Thoracic aorta (tissue), 2 donors: ENCODE measurements at places on chromosomes 5 and 9.

DNA sequence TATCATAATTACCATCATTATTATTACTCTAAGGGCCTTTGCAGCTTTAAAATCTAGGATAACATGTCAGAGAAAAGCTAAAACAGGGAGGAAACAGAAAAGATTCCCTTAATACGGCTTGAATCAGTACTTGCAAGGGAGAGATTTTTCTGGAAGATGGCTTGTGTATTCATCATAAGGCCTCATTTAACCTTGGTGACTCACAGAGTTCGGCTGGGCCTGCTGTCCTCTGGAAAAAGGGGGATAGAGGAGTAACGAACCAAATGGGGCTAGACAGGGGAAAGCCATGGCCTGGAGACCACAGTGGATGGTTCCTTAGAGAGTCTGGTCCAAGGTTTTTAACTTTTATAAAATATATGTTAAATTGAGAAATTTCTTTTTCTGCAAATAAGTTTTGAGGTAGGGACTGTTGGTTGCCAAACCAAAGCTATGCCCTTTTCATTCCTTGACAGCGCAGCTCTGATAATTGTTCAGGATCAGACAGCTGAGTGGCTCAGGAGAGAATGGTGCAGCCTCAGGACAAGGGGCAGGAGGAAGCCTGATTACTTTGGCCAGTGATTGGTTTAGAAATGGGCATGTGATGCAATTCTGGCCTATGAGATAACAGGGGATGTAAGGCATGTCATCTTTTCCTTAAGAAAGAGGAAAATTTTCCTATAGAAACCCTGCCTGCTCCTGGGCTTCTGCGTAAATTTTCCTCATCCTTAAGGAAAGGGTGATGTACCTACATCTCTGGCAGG is 25.6 kb upstream of the GSN start:
- no peaks in the 10 kb centered on the region for H3K36me3 ChIP-seq
- peaks cover 26% of the 10 kb centered on the region for H3K4me1 ChIP-seq
- no peaks in the 10 kb centered on the region for H3K27me3 ChIP-seq

DNA sequence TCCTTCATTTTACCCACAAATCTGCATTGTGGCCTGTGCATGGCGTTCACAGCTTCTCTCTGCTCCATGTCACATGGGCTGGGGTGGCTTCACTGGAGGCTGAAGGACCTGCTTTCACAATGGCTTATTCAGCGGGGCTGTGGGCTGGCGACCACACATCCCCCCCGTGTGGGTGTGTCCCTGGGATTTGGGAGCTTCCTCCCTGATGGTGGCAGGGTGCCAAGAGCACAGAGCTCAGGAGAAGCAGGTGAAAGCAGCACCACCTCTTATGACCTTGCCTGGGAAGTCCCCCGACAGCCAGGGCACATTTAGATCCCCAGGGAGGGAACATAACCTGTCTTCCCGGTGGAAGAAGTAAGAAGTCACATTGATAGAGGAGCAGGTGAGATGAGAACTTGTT is 5.0 kb upstream of the MED10 start:
- H3K36me3 ChIP-seq = no peaks in the 10 kb centered on the region
- H3K4me1 ChIP-seq = peaks cover 8% of the 10 kb centered on the region
- no peak overlapping the region for H3K4me3 ChIP-seq
- DNase-seq = no peak

DNA sequence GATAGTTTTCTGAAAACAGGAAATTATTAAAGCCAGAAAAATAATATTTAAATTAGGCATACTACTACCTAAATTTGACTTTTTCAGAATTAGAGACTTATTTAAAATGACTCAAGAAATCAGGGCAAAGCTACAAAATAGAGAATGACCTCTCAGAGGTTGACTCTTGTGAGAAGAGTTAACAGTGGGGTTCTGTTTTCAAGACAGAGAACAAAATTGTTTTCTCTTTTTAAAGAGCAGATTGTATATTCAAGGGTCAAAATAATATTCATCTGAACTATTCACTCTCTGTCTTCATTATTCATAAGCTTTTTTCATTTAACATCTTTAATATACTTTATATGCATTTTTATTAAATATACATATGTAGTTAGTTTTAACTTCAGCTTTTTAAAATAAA is 21.9 kb upstream of the AUH start:
- H3K4me3 ChIP-seq = no peak overlapping the region
- no peaks in the 10 kb centered on the region for H3K36me3 ChIP-seq
- DNase-seq = no peak
- H3K27me3 ChIP-seq = no peaks in the 10 kb centered on the region
- no peak overlapping the region for H3K27ac ChIP-seq

GRCh38 chr5:56175488-56175887 is 57.6 kb downstream of the ANKRD55 start:
- no peaks in the 10 kb centered on the region for H3K27me3 ChIP-seq
- no peak for DNase-seq
- H3K4me3 ChIP-seq = no peak overlapping the region
- no peaks in the 10 kb centered on the region for H3K36me3 ChIP-seq
- H3K4me1 ChIP-seq = peaks cover 36% of the 10 kb centered on the region

- peak; percentile 42 for DNase-seq
- H3K27ac ChIP-seq = no peak overlapping the region
- peaks cover 54% of the 10 kb centered on the region for H3K36me3 ChIP-seq
- no peak overlapping the region for H3K4me3 ChIP-seq
- no peaks in the 10 kb centered on the region for H3K4me1 ChIP-seq
These were observed 45.9 kb downstream of the PRRT1B start for GRCh38 chr9:131590907-131591844.

- no peak for DNase-seq
- no peaks in the 10 kb centered on the region for H3K27me3 ChIP-seq
- no peaks in the 10 kb centered on the region for H3K36me3 ChIP-seq
- H3K4me3 ChIP-seq = no peak overlapping the region
- H3K4me1 ChIP-seq = no peaks in the 10 kb centered on the region
These were observed 93.4 kb upstream of the CCDC112 start for GRCh38 chr5:115389799-115390382.

- no peaks in the 10 kb centered on the region for H3K27me3 ChIP-seq
- no peaks in the 10 kb centered on the region for H3K4me1 ChIP-seq
- no peak overlapping the region for H3K27ac ChIP-seq
- H3K36me3 ChIP-seq = peaks cover 6% of the 10 kb centered on the region
- DNase-seq = no peak
These were observed 106.7 kb downstream of the SERINC5 start for GRCh38 chr5:80149161-80149609.

GRCh38 chr5:3590161-3590966 is 5.3 kb upstream of the IRX1 start:
- H3K4me3 ChIP-seq = peak overlapping the region; percentile 70
- no peaks in the 10 kb centered on the region for H3K36me3 ChIP-seq
- no peak for DNase-seq
- peaks cover 13% of the 10 kb centered on the region for H3K4me1 ChIP-seq
- no peak overlapping the region for H3K27ac ChIP-seq
- H3K27me3 ChIP-seq = no peaks in the 10 kb centered on the region
